Immature natural killer cell (primary cell): ENCODE measurements at places on chromosomes 12 and 14. TPM values are rescaled to one million over a fixed set of nuclear protein-coding genes. Genes with fewer than 3 reads are reported as not detected.

The ART4 gene
- not detected for polyA plus RNA-seq

The SERPINA1 gene
- 1.7 TPM for polyA plus RNA-seq

The EXOC3L4 gene
- polyA plus RNA-seq: not detected

The PTPRQ gene
- polyA plus RNA-seq: not detected

DNA sequence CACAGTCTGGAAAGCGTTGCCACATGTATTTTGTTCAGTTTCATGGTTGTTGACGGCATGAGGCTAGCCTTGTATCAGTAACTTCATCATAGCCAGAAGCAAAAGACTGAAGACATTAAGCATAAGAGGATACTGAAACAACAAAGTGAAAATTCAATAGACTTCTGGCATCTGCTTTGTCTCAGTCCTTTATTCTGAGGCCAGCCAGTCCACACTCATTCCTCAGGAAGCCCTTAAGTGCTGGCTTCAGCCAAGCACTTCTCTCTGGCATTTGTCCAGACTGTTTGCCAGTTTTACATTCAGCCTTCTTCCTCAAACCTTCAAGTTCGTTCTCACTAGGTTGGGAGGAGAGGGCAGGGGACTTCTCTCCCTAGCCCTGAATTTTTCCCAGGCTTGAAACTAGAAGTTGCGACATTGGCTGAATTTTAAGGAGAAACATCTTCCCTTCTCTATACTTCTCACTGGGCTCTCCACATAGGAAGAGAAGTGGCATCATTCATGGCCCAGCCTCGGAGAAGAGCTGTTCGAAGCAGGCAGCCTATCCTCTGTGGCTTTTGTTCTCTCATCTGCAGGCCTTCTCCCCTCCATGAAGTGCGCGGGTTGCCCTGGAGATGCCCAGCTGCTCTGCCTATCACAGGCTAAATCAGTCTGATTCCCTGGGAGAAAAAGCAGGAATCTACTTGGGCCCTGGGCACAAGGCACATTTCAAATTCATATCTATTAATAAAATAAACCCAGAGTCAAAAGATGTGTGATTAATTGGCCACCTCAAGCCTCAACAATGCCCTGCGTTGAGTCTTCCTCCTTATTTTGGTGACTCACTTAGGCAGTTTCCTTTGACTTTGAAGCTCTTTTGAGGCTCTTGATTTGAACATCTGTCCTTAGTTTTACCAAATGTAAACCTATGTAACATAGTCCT, 130.9 kb upstream of the PLEKHA5 start:
- DNase-seq: no peak
- no peaks in the 10 kb centered on the region for H3K27me3 ChIP-seq
- no peak overlapping the region for H3K27ac ChIP-seq
- no peaks in the 10 kb centered on the region for H3K4me1 ChIP-seq

GRCh38 chr12:9381619-9382018, 173.4 kb upstream of the PZP start:
- no peak for DNase-seq
- no peaks in the 10 kb centered on the region for H3K4me1 ChIP-seq
- H3K36me3 ChIP-seq: no peaks in the 10 kb centered on the region

DNA sequence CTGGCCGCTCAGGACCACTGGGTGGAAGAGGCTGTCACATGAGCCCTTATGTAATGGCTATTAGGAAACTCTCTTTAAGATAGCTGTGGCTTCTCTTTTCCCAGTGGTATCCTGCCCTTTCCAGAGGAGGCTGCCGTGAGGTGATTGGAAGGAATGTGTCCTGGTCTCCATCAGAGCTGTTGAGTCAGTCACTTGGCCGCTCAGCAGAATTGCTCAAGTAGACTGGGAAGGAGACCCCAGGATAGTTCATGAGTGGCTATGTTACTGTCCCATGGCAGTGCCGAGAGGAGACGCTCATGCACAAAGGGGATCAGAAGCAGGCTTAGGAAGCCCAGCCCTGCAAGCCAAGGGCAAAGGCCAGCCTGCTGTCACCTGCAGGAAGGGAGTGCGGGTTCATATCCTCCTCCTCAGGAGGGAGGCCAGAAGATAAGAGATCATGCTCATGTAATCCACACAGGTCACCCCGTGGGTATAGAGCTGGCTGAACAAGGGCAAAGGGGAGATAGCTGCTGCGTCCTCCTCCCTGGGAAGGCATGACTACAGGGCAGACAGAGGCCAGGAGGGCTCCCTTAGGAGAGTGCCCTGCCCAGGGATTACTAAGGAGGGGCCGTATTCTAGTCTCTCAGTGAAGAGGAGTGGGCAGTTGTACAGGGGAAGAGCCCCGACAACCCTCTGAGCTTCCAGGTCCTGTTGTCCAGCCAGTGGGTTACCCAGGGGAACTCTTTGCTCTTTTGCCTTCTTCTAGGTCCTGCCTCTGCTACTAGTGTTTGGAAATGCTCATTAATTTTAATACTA, 137.0 kb upstream of the MAX start:
- H3K36me3 ChIP-seq: no peaks in the 10 kb centered on the region
- H3K4me3 ChIP-seq: no peak overlapping the region
- H3K27me3 ChIP-seq: no peaks in the 10 kb centered on the region
- DNase-seq: no peak
- H3K4me1 ChIP-seq: no peaks in the 10 kb centered on the region

GRCh38 chr12:11703378-11703777, 53.9 kb downstream of the ETV6 start:
- H3K27ac ChIP-seq: no peak overlapping the region
- peaks cover 3% of the 10 kb centered on the region for H3K4me1 ChIP-seq
- no peak overlapping the region for H3K4me3 ChIP-seq
- no peaks in the 10 kb centered on the region for H3K36me3 ChIP-seq

DNA sequence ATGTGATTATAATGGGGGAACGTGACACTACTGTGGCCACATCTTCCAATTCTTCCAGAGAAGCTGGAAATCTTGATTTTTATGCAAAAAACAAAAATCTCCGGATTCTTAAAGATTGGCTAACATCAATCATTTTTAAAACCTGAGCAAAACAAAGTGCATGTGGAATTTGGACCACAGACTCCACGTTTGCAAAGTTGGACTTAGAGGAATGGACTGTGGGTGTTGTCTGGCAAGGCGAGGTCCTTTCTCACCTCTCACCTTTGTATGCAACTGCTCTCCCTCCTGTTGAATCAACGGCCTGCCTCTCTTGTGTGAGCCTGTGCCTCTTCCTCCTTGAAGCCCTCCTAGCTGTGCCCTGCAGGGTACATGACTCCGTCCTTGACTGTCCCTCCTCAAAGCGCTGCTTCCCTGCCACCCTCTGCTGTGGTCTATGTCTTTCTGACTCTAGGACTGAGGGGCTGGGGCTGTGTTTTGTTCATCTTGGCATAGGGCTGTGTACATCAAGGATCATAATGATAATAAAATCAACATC, 122.4 kb downstream of the PHETA1 start:
- H3K4me1 ChIP-seq: no peaks in the 10 kb centered on the region
- no peak overlapping the region for H3K4me3 ChIP-seq
- no peaks in the 10 kb centered on the region for H3K36me3 ChIP-seq
- no peak for DNase-seq
- no peaks in the 10 kb centered on the region for H3K27me3 ChIP-seq

GRCh38 chr14:81801921-81802320, 268.3 kb upstream of the SEL1L start:
- H3K27ac ChIP-seq: no peak overlapping the region
- H3K27me3 ChIP-seq: no peaks in the 10 kb centered on the region
- no peaks in the 10 kb centered on the region for H3K36me3 ChIP-seq
- no peak for DNase-seq

GRCh38 chr12:69527506-69528272, 57.5 kb downstream of the FRS2 start:
- peaks cover 6% of the 10 kb centered on the region for H3K36me3 ChIP-seq
- no peak for DNase-seq
- no peaks in the 10 kb centered on the region for H3K27me3 ChIP-seq
